Lower lobe of right lung (tissue), 2 donors: ENCODE measurements at places on chromosomes 13 and 19.

DNA sequence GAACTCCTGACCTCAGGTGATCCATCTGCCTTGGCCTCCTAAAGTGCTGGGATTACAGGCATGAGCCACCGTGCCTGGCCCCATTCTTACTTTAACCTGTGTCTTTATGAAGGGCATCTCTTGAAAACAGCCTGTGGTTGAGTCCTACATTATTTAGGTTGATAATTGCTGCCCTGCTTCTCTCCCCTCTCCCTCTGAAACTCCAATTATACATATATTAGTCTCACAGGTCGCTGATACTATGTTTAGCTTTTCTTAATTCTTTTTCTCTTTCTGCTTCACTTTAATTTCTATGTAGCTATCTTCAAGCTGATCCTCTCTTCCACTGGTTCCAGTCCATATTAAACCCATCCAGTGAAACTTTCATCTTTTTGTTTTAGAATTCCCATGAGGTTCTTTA lies 75.1 kb downstream of the SLC6A16 start:
- no peaks in the 10 kb centered on the region for H3K4me1 ChIP-seq
- no peak overlapping the region for H3K27ac ChIP-seq
- no peak overlapping the region for H3K4me3 ChIP-seq
- DNase-seq, result no peak
- H3K27me3 ChIP-seq, result no peaks in the 10 kb centered on the region

- no peak overlapping the region for H3K27ac ChIP-seq
- H3K27me3 ChIP-seq, result no peaks in the 10 kb centered on the region
- DNase-seq, result no peak
- no peaks in the 10 kb centered on the region for H3K36me3 ChIP-seq
- H3K4me3 ChIP-seq, result no peak overlapping the region
Observed at GRCh38 chr13:31755803-31756212, 16.5 kb downstream of the RXFP2 start.

GRCh38 chr13:40974460-40975407 lies 44.4 kb downstream of the ELF1 start:
- no peak overlapping the region for H3K4me3 ChIP-seq
- no peak overlapping the region for H3K27ac ChIP-seq
- no peak for DNase-seq
- peaks cover 8% of the 10 kb centered on the region for H3K36me3 ChIP-seq
- no peaks in the 10 kb centered on the region for H3K27me3 ChIP-seq

- H3K36me3 ChIP-seq, result no peaks in the 10 kb centered on the region
- no peaks in the 10 kb centered on the region for H3K4me1 ChIP-seq
- no peak for DNase-seq
- peaks cover 4% of the 10 kb centered on the region for H3K27me3 ChIP-seq
- no peak overlapping the region for H3K27ac ChIP-seq
- H3K4me3 ChIP-seq, result no peak overlapping the region
Observed at GRCh38 chr13:30042272-30042671, 191.9 kb upstream of the UBL3 start.

- H3K4me1 ChIP-seq, result no peaks in the 10 kb centered on the region
- H3K27me3 ChIP-seq, result no peaks in the 10 kb centered on the region
- H3K4me3 ChIP-seq, result no peak overlapping the region
- H3K36me3 ChIP-seq, result no peaks in the 10 kb centered on the region
Observed at GRCh38 chr13:32056316-32056715, 24.7 kb downstream of the FRY start.

- DNase-seq, result no peak
- no peaks in the 10 kb centered on the region for H3K4me1 ChIP-seq
- H3K27me3 ChIP-seq, result no peaks in the 10 kb centered on the region
- no peaks in the 10 kb centered on the region for H3K36me3 ChIP-seq
- H3K4me3 ChIP-seq, result no peak overlapping the region
- no peak overlapping the region for H3K27ac ChIP-seq
Observed at GRCh38 chr13:39110518-39111097, 72.4 kb downstream of the NHLRC3 start.
